ENCODE measurements at places on chromosomes 4 and X. TPM values are rescaled to one million over a fixed set of nuclear protein-coding genes. Genes with fewer than 3 reads are reported as not detected.

Gene LDB2
- 79.5 TPM for polyA plus RNA-seq

Gene EXOC1L
- not detected for polyA plus RNA-seq

Gene NBDY
- 67.6 TPM for polyA plus RNA-seq

Gene GAGE12E
- polyA plus RNA-seq, result not detected

Gene RGS12
- polyA plus RNA-seq, result 78.0 TPM

Gene KLKB1
- 1.2 TPM for polyA plus RNA-seq

Gene NDNF
- polyA plus RNA-seq, result 188 TPM

Gene KLB
- polyA plus RNA-seq, result 0.25 TPM

Gene PTPN13
- polyA plus RNA-seq, result 97.3 TPM

Gene OTC
- not detected for polyA plus RNA-seq

Gene PDE6B
- polyA plus RNA-seq, result 16.3 TPM

Gene GASK1B
- polyA plus RNA-seq, result 22.6 TPM

Gene PNMA6A
- 2.8 TPM for polyA plus RNA-seq

Gene MAGEA2
- polyA plus RNA-seq, result not detected

Gene EDA
- polyA plus RNA-seq, result 3.7 TPM

Gene GLRA3
- polyA plus RNA-seq, result not detected

Gene HDAC6
- 166 TPM for polyA plus RNA-seq

Gene PNMA5
- polyA plus RNA-seq, result 0.07 TPM

Gene GC
- not detected for polyA plus RNA-seq

Gene OTUD6A
- 0.09 TPM for polyA plus RNA-seq

Gene RTL5
- polyA plus RNA-seq, result 29.8 TPM

Gene F8
- polyA plus RNA-seq, result 4.1 TPM

Gene GABRE
- polyA plus RNA-seq, result 15.8 TPM

Gene SGMS2
- 16.8 TPM for polyA plus RNA-seq

Gene ATP1B4
- 0.04 TPM for polyA plus RNA-seq

Gene GATA1
- polyA plus RNA-seq, result 0.74 TPM

Gene HMX1
- polyA plus RNA-seq, result not detected

Gene SPANXB1
- polyA plus RNA-seq, result not detected

Gene STS
- polyA plus RNA-seq, result 5.7 TPM

Gene ARHGAP4
- polyA plus RNA-seq, result 26.9 TPM

Gene HTR2C
- polyA plus RNA-seq, result 0.17 TPM

Gene APBB2
- 57.7 TPM for polyA plus RNA-seq

Gene TMPRSS11F
- 0.10 TPM for polyA plus RNA-seq

Gene FAM184B
- polyA plus RNA-seq, result 0.27 TPM

Gene SLC25A43
- 9.3 TPM for polyA plus RNA-seq

Gene PPP1R3F
- 6.5 TPM for polyA plus RNA-seq

Gene FAM47C
- 0.10 TPM for polyA plus RNA-seq

Gene FAM47E
- 6.3 TPM for polyA plus RNA-seq

Gene SLC4A4
- 38.7 TPM for polyA plus RNA-seq

Gene TMEM154
- 2.7 TPM for polyA plus RNA-seq

Gene MBNL3
- 20.8 TPM for polyA plus RNA-seq

Gene GRPEL1
- polyA plus RNA-seq, result 28.8 TPM

Gene MAML3
- polyA plus RNA-seq, result 16.6 TPM

Gene TBX22
- polyA plus RNA-seq, result not detected

Gene CSN3
- not detected for polyA plus RNA-seq
